Stimulated activated CD8-positive, alpha-beta memory T cell treated with anti-CD3 and anti-CD28 coated beads, Interleukin-4, amount 100 ng/mL, for 4 hours (primary cell): ENCODE measurements at places on chromosomes 12 and 14.

DNA sequence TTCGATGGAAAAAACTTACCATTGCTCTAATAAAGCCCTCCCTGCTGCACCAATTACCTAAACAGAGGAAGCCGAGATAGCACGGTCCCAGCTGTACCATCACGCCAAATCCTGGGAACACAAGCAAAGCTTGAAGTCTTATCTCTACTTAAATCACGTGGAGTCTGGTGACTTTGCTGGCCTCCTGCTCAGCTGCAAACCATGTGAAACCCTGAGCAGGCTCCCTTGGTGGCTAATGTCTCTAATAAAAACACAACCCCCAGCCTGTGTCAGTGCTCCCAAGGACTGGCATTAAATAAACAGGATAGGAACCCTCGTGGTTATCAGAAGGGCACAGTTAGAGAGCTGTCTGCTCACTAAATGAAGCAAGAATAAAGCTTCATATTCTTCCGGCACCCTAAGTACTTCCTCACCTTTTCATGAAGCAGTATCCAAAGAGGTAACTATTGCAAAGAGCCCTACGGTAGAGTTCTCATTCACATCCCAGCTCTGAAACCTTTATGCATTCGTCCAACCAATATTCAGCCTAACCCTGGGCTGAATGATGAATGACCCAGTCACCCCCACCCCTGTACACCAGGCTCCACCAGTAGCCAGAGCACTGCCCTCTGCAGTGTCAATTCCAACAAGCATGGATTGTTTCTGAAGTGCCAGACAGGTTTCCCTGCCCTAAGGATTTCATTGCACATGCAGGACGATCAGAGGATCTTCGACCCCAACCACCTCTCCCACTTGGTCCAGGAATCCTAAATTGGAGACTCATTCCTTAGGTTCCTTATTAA is 452.7 kb upstream of the TMPO start:
- no peak for DNase-seq

DNA sequence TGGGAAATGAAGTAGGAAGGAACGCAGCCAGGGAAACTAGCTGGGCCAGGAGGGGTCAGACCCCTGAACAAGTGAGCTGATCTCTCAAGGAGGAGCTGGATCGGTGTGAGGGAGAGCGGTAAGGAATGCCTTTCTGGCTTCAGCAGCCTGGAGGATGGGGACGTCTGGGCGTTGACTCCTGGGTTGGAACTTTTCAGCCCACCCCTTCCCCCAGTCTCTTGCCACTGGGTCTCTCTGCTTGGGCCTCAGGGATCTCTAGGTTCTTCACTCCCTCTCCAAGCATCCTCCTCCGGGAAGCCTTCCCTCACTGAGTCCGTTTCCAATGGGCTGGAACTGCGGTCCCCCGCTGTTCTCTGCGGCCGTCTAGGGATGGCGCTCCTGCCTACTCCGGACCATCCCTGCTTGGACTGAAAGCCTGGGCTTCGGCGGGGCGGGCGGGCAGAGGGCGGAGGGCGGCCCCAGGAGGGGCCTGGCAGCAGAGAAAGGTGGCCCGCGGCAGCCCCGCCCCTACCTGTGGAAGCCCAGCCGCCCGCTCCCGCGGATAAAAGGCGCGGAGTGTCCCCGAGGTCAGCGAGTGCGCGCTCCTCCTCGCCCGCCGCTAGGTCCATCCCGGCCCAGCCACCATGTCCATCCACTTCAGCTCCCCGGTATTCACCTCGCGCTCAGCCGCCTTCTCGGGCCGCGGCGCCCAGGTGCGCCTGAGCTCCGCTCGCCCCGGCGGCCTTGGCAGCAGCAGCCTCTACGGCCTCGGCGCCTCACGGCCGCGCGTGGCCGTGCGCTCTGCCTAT is at the start of gene KRT7:
Gene KRT7, plus strand, starts transcription at position 570 of the 788 bp plus-strand sequence. Its CDS starts 54 bp downstream, at position 624.
- DNase-seq = no peak

DNA sequence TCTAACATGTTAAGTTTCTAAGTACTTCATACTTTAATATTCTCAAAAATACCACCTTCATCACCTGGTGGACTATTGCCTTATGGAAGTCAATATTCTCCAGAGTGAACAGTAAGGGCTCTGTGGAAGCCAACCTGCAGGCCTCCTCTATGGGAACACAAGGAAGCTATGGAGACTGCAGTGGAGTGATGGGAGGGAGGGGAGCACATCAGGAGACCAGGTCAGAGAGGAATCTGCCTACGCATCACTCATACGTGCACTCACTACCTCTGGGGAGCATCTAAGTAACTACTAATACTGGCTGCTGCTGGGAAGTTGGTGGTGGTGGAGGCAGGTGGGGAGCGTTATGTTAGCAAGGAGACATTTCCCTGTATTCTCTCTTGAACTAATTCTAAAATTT is 19.9 kb downstream of the HECTD4 start:
- no peak for DNase-seq

DNA sequence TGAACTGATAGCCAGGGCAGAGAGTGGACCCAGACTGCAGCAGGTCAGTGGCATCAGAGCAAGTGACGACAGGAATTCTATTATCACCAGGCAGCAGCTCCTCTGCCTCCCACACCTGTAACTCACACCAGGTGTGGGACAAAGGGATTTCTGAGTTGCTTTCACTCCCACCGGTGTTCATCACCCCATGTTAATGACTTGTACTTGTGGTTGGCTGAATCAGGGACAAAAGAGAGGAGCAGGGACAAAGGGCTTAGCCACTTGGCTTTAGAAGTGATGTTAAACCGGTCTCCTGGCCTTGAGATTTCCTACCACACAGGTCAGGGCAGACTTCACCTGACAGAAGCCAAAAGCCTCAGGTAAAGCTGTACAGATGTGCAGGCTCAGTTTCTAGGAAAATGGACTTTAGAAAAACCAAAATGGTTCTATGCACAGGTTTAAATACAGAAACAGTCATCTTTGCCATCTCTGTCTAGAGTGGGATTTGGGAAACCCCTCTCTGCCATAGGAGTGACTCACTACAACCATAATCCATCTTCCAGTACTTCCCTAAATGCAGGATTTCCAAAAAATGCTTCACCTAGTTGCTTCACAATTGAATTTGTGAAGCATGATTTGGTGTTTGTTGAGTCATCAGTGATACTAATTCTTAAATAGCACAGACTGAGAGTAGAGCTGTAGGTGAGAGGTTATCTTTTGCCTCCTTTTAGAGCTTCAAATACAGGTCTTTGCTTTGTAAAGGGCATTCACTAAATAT is 158.5 kb downstream of the PRKCH start:
- no peak for DNase-seq

DNA sequence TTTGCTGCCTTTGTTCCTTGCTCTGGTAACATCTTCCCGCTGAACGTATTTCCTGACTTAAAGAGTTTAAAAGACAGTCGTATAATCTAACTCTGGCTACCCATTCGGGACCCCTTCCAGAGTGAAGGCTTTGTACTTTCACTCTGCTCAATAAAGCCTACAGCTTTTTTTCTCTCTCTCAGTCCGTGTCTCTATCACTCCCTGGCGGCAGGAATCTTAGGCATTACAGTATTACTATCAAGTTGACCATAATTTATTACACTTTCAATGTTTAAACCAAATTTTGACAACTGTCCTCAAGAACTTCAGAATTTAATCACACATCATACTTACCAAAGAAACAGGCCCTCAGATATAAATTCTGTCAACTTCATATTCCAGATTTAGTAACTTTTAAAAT is 967.9 kb downstream of the FSCB start:
- DNase-seq = no peak

DNA sequence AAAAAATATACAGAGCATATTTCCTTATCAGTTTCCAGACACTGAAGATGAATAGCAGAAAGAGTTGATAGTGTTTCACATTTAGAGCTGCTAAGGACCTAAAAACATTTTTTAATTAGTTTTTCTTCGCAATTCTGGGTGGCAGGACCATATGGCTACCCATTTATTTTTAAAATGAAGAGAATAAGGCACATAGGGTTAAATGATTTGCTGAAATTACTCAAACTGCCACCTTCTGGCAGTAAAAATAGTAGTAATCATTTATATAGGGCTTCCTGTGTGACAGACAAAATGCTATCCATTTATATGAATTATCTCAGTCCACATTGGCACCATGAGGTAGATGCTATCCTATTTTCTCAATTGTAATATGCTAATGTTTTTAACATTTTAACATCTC is 108.6 kb upstream of the CCDC196 start:
- no peak for DNase-seq

DNA sequence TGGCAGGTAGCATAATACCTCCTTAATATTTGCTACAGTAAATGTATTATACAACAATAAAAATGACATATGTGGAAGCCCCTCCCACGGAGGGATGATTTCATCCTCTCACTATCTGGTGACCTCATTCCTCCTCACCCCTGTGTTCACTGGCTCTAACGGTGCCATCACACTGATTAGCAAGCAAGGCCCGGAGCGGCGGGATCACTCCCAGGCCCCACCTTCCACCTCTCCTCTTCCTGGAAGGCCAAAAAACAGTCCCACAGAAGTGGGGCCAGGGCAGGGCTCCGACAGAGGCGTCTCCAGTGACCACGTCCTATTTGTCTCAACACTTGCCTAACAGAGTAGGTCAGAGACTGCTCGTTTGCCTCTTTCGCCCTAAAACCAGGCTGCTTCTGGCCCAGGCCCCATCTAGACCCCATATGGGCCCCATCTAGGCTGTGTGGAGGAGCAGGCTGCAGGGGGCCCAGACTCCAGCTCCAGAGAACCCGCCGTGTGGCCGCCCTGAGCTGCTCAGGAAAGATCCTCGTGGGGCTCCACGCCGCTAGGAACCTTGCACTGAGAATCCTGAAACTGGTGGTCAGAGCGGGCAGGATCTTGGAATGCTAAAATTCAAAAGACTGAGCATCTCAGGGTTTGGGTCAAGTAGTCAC is 3.7 kb downstream of the SELPLG start:
- DNase-seq = no peak

DNA sequence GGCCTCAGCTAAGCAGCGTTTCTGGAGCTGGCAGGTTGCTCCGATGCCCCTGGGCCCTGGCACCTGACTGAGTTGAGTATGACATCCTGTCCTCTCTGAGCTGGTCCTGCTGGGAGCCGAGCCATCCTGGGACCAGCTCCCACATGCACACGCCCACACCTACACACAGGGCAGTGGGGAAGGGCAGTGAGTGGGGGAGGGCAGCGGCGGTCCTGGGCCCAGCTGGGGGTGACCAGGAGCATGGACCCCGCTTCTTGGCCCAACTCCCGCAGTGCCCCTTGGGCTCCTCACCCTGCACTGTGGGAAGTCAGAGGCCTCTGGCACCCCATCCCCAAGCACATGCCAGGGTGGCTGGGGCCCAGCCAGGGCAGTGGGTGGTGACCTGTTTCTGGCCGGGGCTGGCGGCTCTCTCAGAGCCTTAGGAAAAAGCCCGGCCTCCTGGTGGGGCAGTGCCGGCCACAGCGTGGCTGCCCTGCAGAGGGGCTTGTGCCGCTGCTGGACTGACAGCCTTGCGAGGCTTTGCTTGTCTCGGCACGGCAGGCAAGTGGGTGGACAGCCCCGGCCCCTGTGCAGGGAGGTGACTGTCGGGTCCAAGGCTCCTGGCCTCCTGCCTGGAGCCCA is 5.9 kb upstream of the CRIP2 start:
- no peak for DNase-seq

GRCh38 chr12:100164153-100164704 is 21.6 kb upstream of the BLTP3B start:
- DNase-seq = no peak

- no peak for DNase-seq
Observed at GRCh38 chr12:98185606-98186005, 329.8 kb upstream of the TMPO start.

GRCh38 chr14:92473969-92474535 is 39.5 kb upstream of the RIN3 start:
- no peak for DNase-seq

GRCh38 chr14:105061428-105062047 is 3.7 kb downstream of the GPR132 start:
- DNase-seq = peak; percentile 48

GRCh38 chr14:65134651-65135579 is 32.6 kb upstream of the MAX start:
- DNase-seq = no peak

DNA sequence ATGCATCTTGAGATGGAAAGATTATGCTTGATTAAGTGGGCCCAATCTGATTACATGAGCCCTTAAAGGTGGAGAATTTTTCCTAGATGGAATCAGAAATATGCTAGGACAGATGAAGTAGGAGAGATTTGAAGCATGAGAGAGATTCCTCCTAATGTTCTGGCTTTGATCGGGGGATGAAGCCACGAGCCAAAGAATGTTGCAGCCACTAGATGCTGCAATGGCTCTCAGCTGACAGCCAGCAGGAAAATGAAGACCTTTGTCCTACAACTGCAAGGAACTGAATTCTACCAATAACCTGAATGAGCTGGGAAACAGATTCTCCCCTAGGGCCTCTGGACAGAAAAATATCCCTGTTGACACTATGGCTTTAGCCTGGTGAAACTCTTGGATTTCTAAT is 82.6 kb upstream of the ATP2B1 start:
- DNase-seq = no peak

GRCh38 chr12:132432721-132433577 is 57.0 kb upstream of the FBRSL1 start:
- DNase-seq = no peak

DNA sequence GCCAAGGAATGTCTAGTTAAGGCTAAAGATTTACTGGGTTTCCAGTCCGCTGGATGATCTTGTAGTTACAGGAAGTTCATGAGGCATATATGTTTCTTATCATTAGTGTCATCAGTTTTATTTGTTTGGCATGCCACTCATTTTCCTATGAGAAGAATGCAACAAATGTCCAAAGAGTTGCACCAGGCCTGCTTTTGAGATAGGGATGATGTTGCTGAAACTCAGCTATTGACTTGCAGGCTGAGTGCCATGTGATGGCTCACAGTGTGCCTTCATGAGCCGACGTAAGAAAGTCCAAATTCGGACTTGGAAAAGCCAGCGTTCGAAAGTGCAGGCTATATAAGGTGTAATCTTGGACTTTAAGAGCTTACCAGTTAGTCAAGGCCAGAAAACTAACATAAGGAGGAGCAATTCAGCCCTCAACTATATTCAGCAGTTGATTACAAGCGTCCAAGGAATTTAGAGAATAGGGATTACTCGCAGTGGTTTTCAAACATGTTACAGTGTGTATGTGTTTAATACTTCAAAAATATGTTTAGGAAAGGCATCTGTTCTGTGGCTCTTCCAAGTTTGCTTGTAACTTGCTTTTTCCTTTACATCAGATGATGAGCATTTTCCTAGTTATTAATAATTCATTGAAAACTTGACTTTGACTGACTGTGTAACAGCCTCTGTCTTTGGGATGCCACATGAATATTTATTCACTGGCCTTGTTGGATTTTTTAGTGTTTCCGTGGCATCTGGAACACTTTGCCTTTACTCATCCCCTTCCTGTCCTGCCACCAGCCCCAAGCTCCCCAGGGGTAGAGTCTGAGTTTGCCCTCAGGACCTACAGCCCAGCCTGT is 101.3 kb downstream of the LGMN start:
- no peak for DNase-seq

DNA sequence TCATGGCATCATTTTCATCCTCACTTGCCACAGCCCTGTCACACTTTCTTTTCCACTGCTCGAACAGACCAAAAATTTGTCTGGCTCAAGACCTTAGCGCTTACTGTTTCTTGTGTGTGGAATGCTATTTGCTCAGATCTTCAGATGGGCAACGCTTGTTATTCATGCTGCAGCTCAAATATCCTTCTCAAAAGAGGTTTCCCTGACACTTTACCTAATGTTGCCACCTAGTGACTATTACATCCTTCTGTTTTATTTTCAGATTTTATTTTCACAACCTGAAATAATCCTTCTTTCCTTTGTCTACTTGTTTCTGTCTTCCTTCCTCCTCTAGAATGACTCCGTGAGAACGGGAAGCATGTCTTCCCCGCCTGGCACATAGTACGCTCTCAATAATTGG is 5.6 kb downstream of the FBXO33 start:
- no peak for DNase-seq
